ENCODE measurements at places on chromosomes 1 and 21. TPM values are rescaled to one million over a fixed set of nuclear protein-coding genes. Genes with fewer than 3 reads are reported as not detected.

Gene RAB3B
- total RNA-seq = 29.6 TPM

DNA sequence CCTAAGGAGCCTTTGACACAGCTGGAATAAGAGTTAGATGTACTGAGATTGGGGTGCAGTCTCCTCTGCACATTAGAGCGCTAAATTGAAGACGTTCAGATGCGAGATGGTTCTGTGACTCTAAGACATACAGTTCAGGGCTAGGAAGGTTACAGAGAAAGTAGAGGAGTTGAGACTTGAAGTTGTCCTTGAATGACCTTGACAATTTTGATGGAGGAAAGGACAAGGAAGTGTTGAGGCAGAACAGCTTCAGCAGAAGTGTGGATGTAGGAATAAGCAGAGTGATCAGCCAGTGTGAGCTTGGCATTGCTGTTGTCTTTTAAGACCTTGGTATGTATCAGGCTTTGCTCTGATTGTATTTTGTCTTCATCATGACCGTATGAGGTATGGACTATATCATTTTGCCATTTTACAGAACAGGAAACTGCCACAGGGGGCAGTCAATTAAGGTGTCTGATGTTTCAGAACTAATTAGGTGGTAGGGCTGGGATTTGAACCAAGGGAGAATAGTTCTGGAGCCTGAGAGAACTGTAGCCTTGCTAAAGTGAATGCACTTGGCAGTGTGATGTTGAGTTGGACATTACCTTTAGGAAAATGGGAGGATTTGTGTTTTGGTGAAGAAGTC, 9.2 kb downstream of the TTF2 start:
- no peak for DNase-seq

GRCh38 chr1:20551945-20552727, at the start of gene FAM43B:
Gene FAM43B, plus strand, starts transcription at chr1:20552573. Its CDS starts 401 bp downstream, at chr1:20552974.
- DNase-seq = peak; percentile 93

GRCh38 chr1:89975540-89976125, 19.3 kb upstream of the ZNF326 start:
- no peak for DNase-seq

DNA sequence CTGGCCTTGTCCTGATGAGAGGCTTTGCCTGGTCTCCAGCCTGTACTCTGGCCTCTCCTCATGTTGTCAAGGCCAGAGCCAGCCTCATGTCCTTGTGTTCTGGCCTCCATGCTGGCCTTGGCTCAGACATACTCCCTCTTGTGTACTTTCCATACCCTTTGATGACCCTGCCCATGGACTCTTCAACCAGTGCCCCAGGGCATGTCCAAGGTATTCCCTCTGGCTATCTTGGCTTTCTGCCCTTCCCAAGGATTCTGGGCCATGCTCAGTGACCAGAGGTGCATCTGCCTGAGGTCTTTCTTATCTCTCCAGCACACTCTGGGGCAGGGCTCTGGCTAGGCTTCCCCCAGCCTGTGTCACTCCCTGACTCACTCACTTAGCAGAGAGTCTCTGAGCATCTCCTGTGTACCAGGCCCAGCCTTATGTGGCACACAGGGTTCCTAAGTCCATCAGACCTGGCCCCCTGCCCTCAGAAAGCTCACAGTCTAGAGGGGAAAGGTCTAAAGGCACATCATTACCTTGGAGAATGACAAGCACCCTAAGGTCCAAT, 141.4 kb upstream of the GRIK3 start:
- no peak for DNase-seq

- DNase-seq = peak; percentile 68
These were observed 2.7 kb upstream of the RAD54L start for GRCh38 chr1:46244656-46245371.

GRCh38 chr1:204503122-204503912, 8.7 kb upstream of the PIK3C2B start:
- DNase-seq = no peak

DNA sequence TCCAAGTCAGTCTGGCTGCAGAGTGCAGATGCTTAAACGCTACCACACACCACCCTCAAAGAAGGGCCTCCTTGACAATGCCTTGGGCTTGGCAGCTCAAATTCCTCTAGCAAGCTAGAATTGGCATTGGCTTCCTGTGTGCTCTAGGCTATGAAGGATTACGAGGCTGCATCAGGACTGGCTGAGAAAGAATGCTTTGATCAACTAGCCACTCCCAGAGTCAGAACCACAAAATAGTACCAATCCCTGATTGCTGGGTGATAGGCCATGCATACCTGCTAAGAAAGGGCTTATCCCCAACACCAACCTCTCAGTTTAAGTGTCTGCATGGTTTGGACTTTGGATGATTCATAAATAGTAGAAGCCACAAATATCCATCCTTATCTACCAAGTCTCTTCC, 504.9 kb downstream of the OMA1 start:
- DNase-seq = peak; percentile 1

- DNase-seq = no peak
These were observed 643 bp downstream of the NRAS start for GRCh38 chr1:114715952-114716303.

DNA sequence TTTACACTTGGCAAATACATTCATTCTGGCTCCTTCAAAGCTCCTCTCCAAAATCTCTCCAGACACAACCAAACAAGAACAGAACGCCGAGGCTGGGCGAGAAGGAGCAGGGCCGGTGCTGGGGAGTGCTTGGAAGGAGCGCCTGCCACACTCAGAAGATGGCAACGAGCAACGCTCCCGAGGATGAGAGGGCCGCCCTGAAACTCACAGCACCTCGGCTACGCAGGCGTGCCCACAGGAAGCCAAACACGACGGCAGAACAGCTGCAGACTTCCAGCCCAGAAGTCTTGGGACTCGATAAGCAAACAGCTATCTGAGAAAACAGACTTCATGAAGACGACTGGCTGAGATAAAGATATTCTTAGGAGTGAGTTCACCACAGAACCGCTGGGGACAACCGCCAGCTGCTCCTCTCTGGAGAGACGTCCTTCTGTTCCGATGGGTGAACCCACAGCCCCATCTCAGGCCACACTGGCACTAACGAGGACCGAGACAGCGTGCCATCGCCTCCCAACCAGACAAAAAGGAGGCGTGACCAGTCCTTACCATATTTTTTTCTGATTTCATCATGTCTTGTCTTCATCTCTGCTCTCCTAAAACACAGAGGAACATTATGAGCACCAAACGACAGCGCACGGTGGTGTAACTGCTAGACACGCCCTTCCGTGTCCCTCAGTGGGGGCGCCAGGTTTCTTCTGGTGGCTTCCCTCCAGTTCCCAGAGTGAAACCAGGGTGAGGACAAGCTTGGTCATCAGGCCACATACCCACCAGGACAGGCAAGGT, 18.6 kb downstream of the PTTG1IP start:
- no peak for DNase-seq

All from H7 (cell line).